ENCODE measurements at places on chromosomes 3 and 15. TPM values are rescaled to one million over a fixed set of nuclear protein-coding genes. Genes with fewer than 3 reads are reported as not detected.

GRCh38 chr15:91471468-91471867 lies 371.4 kb downstream of the SV2B start:
- DNase-seq = no peak

- DNase-seq = no peak
Measured at GRCh38 chr15:90845201-90845949, 23.0 kb upstream of the FURIN start.

DNA sequence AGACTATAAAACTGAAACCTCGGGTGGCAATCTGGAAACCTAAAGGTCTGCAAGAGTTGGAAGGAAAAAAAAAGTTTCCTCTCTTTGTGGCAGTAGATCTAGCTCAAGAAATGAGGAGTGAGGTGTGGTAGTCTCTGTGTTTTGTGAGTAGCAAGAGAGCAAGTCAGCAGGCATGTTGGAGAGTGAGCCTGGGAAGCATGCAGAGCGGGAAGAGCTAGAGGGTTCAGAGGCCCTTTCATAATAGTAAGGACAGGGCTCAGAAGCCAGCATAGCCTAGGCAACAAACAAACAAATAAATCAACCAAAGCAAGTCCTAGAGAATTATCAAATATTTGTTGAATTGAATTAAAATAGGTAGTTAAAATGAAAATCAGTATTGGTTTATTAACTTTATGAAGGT lies 189.7 kb upstream of the CBLB start:
- no peak for DNase-seq

The FOXB1 gene
- total RNA-seq = 0.19 TPM

GRCh38 chr3:191373327-191373726 lies 43.0 kb upstream of the UTS2B start:
- DNase-seq = no peak

- no peak for DNase-seq
Measured at GRCh38 chr3:129582799-129583198, 23.7 kb downstream of the PLXND1 start.

The SPTBN5 gene
- total RNA-seq = 2.2 TPM

The GMNC gene
- total RNA-seq = not detected

The HCLS1 gene
- total RNA-seq = 327 TPM

- DNase-seq = no peak
Measured at GRCh38 chr15:73442968-73443367, at the start of gene REC114. Gene REC114 (plus strand): TSS chr15:73443164. CDS start chr15:73443186, 22 bp downstream.

GRCh38 chr15:79779746-79780145 lies 117.1 kb downstream of the MTHFS start:
- no peak for DNase-seq

The ISLR2 gene
- 0.06 TPM for total RNA-seq

DNA sequence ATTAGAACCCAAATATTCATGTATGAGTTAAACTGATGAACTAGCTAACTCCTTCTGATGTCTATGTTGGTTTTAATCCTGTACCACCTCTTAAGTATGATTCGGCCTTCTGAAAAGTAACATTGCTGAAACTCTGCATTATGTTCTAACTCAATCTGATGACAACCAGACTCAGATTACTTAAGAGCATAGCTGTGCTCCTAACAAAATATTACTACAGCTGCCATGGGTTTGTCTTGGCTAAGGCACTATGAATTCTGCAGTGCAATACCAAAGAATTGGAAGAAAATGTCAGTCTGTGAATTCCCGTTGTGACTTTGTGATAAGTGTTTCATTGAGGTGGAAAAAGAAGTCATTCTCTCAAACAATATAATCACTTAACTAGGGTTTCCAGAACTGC lies 224.4 kb downstream of the ZMAT3 start:
- DNase-seq = no peak

DNA sequence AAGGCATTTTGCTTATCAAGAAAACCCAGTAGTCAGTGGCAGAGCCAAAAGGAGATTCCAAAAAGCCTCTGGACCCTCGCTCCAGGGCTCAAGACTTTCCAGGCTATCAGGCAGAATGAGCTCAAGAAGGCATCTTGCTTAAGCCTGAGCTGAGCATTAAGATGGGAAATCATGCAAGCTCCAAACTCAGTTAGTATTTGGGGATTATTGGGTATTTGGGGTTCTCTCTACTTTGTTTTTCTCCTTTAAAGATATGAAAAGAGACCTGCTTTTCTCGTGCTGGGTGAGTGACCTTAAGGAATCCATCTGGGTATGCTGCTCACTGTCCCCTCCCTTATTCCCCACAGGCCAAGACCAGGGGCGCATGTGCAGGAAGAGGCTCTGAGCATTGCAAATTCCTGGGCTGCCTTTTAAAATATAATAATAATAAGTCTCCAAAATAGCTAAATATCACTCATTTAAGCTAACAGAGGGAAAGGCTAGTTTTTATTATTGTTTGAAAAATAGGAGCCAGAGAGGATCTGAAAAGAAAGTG lies 75.4 kb upstream of the HACD2 start:
- no peak for DNase-seq

The TLNRD1 gene
- total RNA-seq = 33.0 TPM

GRCh38 chr15:63504979-63505841 lies 817 bp downstream of the USP3 start:
- DNase-seq = peak; percentile 16

The SLC22A14 gene
- total RNA-seq = 0.10 TPM

GRCh38 chr15:60620708-60621107 lies 141.8 kb upstream of the ICE2 start:
- DNase-seq = no peak

The RYR3 gene
- total RNA-seq = not detected

The NDN gene
- total RNA-seq = 0.39 TPM

DNA sequence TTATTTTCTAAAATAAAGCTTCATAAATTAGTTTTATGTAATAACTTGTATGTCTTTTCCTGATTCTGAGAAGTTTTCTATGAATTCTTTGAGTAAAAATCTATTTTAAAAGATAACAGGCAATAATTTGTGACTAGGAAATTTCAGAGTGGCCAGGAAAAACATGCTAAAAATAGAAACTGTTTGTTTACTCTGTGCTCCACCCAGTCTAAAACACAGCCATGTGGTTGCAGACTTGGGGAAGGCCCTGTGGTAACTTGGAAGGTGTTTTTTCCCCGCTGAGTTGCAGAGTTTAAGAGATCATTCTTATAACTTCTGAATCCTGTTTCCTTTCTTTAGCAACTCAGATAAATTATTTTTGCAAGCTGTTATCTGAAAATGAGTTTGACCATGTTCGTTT lies 21.9 kb downstream of the PLCL2 start:
- no peak for DNase-seq

- DNase-seq = no peak
Measured at GRCh38 chr15:32987067-32987466, 207.4 kb downstream of the FMN1 start.

- no peak for DNase-seq
Measured at GRCh38 chr15:88609344-88610090, 11.6 kb upstream of the AEN start.

GRCh38 chr3:23926736-23927135 lies 9.8 kb downstream of the RPL15 start:
- DNase-seq = no peak

The TGM4 gene
- total RNA-seq = not detected

DNA sequence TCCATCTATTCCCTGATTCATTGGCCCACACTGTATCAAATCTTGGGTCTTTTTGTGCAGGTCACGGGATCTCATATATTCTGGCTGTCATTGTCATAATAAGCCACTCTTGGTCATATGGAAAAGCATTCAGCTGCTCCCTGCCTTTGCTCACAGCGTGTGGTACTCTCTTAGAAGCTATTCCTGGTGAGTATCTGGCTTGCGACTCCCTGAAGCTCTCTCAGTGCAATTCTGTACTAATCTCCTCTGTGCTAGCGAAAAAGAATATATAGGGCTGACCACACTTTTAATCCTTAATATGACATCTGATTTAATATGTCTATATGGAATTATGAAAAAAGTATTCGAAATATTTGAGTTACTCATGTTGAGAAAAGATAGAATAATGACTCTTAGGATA lies 440.8 kb upstream of the GBE1 start:
- DNase-seq = no peak

GRCh38 chr3:120404876-120405275 lies 45.9 kb downstream of the FSTL1 start:
- no peak for DNase-seq

- DNase-seq = no peak
Measured at GRCh38 chr3:139933766-139934165, 1.2 kb upstream of the CLSTN2 start.

DNA sequence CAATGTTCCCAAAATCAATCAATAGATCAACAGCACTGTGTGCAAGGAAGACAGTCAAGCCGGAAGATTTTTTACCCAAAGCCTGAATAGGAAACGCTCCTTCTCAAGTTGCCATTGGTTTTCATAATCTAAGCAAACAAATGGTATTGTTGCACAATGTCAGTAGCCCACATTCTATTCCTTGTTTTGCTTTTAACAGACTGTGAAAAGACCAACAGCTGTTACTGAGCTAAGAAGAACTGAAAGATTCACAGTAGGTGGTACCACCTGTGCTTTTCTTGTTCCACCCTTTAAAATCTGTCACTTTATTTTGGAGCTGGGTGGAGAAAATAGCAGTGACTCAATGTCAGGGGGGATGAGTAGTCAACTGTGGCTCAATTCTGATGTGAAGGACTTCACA lies 357.5 kb upstream of the CADM2 start:
- DNase-seq = no peak

DNA sequence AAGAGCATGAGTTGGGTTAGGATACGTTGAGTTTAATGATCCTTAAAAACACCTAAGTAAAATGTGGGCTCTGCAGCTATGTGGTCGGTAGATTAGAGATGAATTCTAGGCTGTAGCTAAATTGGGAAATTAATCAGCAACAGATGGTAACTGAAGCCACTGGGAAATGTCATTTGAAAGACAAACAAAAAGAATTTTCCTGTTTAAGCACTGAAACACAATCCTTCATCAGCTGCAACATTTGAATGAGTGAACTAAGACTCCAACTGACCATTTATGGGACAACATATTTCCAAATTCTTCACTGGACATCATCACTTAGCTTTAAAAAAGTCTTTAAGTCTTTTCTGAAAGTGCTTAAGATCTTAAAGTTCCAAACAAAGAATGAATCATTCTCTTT lies 226.9 kb downstream of the ZNF385D start:
- DNase-seq = no peak

The MOBP gene
- not detected for total RNA-seq

The MORC1 gene
- total RNA-seq = not detected

- DNase-seq = no peak
Measured at GRCh38 chr15:79310612-79310984, 314 bp upstream of the TMED3 start.

- no peak for DNase-seq
Measured at GRCh38 chr3:44674211-44674610, 25.7 kb downstream of the ZNF35 start.

GRCh38 chr3:143000528-143000927 lies 842 bp upstream of the U2SURP start:
- DNase-seq = no peak

DNA sequence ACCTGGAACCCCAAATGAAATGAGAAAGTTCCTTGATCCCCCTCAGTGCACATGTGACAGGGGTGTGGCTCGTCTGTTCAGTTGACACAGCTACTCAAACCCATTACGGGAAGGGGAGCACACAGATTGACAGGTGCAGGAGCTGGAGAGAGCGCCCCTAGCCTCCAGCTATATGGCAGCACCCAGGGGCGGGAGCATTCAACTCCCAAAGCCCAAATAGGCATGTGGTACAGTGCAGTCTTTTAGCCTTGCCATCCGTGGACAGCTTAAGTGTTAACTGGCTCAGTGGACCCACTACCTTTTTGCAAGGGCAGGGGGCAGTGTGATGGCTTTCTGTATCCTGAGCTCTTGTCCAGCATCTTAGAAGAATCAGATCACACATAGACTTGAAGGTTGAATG lies 1374.2 kb upstream of the ALCAM start:
- no peak for DNase-seq

GRCh38 chr3:15467227-15468181 lies 40.1 kb downstream of the EAF1 start:
- DNase-seq = no peak

GRCh38 chr3:117762621-117763037 lies 1053.0 kb downstream of the TUSC7 start:
- DNase-seq = no peak

The CCDC33 gene
- not detected for total RNA-seq

DNA sequence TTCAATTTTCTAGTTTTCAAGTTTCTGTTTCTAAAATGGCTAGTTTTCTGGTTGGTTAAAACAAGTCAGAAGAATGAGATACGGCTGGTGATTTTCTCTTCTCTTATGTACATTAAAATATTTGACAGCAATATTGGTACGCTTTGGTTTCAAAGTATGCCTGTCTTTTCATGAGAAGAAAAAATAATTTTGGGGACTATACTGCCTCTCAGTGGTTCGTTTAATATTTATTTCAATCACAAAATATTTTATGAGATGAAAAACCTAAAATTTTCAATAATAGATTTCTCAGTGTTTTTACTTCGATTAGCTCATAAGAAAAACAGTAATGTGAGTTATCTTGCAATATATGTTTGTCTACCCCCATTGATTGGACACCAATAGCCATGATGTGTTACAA lies 72.8 kb upstream of the AADACL2 start:
- no peak for DNase-seq

DNA sequence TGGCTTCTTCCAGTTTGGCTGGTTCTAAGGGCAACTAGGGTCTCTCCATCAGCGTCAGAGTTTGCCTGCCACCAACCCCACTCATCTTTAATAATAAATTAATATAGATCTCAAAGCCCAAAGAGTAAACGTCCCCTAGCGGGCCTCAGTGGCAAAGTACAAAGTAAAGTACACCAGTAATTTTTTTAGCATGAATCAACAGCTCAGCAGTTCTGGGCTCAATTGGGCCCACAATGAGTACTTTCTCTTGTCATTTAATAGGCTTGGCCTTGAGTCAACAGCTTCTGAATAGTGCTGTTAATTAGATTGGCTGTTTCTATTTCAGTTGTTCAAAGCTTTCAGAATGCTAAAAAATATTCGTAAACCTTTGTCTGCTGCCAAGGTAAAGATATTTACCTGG lies 89.0 kb upstream of the PFN2 start:
- no peak for DNase-seq

- no peak for DNase-seq
Measured at GRCh38 chr3:161851941-161852566, 355.4 kb downstream of the OTOL1 start.

The C3orf49 gene
- not detected for total RNA-seq

The SOX2 gene
- total RNA-seq = not detected

All from T-cell (primary cell).